Uterus (tissue), 4 donors: ENCODE measurements at places on chromosomes 13 and 19. TPM values are rescaled to one million over a fixed set of nuclear protein-coding genes. Genes with fewer than 3 reads are reported as not detected.

The SEMA6B gene
- total RNA-seq, result 3.7 TPM

The PRKCSH gene
- 189 TPM for total RNA-seq

The SULT2A1 gene
- not detected for total RNA-seq

The LILRA5 gene
- 2.8 TPM for total RNA-seq

The FGF22 gene
- total RNA-seq, result not detected

The CACNG6 gene
- total RNA-seq, result not detected

- peak; percentile 85 for DNase-seq
These were observed 7.5 kb upstream of the ARHGEF18 start for GRCh38 chr19:7340959-7341837.

DNA sequence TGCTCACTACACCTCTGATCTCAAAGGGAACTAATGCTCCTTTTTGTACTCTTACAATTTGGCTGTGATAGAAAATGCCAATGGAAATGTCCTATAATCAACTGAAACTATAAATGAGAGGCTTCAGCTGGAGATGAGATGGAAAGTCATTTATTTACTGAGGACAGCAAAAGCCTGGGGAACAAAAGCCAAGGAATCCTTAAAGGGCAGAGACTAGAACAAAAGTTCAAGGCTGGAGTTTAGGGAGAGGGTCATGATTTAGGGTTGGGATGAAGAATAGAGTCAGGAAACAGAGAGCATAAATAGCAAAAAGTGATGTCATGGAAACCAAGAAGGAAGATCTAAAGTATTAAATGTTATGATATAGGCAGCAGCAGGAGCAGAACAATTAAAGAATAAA lies 401.1 kb downstream of the FGF14 start:
- no peak for DNase-seq

- no peak for DNase-seq
These were observed 15.8 kb upstream of the OR7A17 start for GRCh38 chr19:14901675-14902260.

DNA sequence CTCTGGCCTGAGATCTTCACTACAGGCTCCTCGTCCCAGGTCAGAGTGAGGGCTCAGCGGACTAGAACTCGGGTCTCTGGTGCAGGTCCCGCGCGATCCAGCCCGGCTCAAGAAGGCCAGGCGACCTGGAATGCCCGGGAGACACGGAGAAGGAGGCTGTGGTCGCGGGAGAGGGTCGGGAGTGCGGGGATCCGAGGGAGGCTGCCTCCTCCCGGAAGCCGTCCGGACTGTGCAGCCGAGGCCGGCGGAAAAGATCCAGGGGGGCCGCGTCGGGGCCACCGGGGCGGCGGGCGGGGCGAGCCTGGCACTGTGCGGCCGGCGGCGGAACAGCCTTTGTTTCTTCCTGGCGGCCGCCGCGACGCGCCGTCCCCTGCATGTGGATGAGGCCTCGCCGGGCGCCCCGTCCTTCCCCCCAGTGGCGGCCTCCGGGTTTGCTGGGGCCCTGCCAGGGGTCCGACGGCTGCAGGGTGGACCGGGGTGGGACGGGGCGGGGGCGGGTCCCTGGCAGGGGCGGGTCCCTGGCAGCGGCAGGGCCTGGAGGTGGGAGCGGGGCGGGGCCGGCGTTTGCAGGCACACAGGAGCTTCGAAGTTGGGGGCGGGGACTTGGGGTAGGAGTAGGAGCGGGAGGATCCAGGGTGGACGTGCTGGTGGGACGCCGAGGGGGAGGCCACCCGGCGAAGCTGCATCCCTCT lies 1.0 kb upstream of the SLC7A10 start:
- no peak for DNase-seq

DNA sequence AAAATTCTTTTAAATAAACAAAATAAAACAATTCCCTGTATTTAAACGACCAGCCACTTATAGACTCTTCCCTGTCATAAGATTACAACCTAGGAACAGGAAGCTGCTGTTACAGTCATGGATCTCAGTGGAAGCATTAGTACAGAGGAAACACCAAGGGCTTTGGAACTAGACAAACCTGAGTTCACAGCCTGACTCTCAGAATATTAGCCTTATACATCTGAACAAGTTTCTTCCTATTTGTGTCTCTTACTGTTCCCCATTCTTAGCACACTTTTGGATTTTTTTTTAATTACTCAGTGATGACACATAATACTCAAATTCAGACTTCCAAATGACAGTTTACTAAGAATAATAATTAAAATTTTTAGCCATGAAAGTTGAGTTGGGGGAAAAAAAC lies 46.1 kb downstream of the ZDHHC20 start:
- DNase-seq, result no peak

DNA sequence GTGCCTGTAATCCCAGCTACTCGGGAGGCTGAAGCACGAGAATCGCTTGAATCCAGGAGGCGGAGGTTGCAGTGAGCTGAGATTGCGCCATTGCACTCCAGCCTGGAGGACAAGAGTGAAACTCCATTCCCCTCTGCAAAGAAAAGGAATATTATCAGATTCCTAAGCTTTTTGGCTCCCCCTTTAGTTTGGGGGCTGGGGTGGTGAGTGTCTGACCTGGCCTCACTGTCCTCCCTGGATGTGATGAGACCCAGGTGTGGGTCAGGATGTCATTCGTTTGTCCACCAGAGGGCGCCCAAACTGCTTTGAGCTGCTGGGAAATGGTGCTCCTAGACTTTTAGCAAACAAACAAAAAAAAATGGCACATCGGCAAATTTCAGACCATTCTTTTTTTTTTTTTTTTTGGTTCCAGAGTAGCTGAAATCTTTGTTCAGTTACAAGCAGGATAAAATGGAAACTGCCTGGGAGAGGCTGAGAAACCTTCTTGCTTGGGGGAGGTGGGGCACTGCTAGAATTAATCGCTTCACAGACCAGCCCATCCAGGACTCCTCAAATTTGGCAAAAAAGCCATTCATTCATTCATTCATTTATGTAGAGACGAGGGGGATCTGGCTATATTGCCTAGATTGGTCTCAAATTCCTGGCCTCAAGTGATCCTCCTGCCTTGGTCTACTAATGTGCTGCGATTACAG lies 29.4 kb downstream of the SPC24 start:
- peak; percentile 89 for DNase-seq
